ENCODE measurements at places on chromosomes 1 and 21. TPM values are rescaled to one million over a fixed set of nuclear protein-coding genes. Genes with fewer than 3 reads are reported as not detected.
A peak's percentile ranks its signal among the peaks of the same experiment; 100 is the strongest.

Gene ZNF593OS
- total RNA-seq = not detected

GRCh38 chr1:119367432-119368124 is 1.0 kb upstream of the HAO2 start:
- DNase-seq = no peak

DNA sequence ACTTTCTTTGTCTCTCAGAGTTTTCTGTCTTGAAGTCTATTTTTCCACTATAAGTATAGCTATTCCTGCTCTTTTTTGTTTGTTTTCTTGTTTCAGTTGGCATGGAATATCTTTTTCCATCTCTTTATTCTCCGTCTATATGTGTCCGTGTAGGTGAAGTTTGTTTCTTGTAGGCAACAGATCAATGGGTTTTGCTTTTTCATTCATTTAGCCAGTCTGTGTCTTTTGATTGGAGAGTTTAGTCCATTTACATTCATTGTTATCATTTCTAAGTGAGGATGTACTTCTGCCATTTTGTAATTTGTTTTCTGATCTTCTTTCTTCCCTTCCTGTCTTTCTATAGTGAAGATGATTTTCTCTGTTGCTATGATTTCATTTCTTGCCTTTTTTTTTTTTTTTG is 132.5 kb upstream of the GPR52 start:
- no peak for DNase-seq

- DNase-seq = no peak
Observed at GRCh38 chr21:15332572-15332971, 267.8 kb upstream of the NRIP1 start.

- peak; percentile 64 for DNase-seq
Observed at GRCh38 chr1:41898191-41898713, 20.5 kb downstream of the HIVEP3 start.

DNA sequence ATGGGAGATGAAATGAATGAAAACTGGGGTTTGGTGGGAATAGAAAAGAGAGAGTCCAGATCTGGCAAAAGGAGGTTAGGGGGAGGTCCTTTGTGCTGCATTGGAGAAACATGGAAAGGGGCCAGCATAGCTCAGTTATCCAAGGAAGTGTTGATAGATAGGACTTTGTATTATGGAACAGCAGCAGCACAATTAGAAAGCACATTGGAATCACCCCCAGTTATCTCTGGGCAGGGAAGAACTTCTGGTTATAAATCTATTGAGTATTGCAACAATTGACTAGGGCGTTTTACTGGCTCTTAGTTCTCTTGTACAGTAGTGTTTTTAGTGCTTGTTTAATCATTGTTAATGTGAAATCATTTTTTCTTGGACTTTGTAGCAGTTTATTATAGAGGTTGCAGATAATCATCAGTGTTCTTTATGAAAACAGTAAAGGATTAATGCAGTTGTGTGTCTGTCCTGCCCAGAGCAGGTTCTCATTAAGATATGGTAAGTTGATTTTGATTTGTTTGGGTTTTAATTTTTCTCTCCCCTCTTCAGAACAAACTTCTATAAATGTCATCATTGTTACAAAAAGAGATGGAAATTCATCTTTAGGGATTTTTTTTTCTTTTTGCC is 76.6 kb downstream of the NR5A2 start:
- DNase-seq = no peak

DNA sequence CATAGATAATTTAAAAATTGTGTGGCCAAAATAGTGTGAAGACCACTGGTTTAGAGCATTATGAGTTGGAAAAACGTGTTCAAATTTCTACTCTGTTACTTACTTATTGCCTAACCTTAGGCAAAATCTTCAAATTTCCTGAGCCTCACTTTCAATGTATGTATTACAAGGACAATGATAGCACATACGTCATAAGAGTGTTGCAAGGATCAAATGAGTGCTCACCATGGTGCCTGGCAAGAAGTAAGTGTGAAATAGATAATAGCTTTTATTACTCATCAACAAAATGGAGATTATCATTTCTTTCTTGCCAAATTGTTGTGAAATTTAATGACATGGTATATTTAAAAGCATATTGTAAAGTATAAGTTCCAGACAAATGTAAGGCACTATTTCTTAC is 57.2 kb downstream of the FH start:
- DNase-seq = no peak

GRCh38 chr1:227379555-227379892 is 61.2 kb upstream of the CDC42BPA start:
- no peak for DNase-seq

GRCh38 chr1:235246022-235246948 is 81.7 kb downstream of the ARID4B start:
- no peak for DNase-seq
